ENCODE measurements at places on chromosomes 4 and X. TPM values are rescaled to one million over a fixed set of nuclear protein-coding genes. Genes with fewer than 3 reads are reported as not detected.
A peak's percentile ranks its signal among the peaks of the same experiment; 100 is the strongest.

GRCh38 chr4:147813109-147813773 is 81.4 kb downstream of the ARHGAP10 start:
- no peak for DNase-seq

ETDA gene
- not detected for total RNA-seq

KIAA1210 gene
- total RNA-seq: not detected

DNA sequence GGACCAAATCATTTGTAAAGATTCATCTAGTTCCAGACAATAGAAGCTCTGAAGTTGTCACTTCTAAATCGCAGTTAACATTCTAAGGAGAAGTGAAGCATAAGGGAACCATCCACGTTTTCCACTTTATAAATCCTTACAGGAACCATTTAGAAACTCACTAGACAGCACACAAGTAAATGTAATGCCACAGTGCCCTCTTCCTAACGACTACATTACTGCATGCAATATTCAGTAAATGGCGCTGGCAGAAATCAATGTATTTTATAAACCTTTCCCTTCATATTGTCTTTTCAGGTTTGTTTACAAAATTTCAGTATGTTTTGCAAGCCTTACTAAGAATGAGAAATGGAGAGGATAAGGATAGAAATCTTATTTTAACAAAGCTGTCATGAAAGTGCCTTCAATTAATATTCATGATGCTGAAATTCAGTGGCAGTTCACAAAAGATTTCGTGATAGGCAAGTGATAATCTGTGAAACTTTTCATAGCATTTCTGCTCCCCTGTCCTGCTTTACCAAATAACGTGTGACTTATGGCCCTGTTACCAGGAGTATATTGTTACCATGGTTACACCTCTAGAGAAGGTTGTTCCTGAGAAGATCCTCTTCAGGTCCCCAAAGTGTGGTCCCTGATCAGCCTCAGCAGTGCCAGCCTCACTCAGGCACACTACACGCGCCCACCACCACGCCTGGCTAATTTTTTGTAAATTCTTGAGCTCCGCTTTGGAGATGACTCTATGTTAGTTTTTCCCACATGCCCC is 54.2 kb downstream of the TMA16 start:
- no peak for DNase-seq

GAGE12D gene
- not detected for total RNA-seq

DNA sequence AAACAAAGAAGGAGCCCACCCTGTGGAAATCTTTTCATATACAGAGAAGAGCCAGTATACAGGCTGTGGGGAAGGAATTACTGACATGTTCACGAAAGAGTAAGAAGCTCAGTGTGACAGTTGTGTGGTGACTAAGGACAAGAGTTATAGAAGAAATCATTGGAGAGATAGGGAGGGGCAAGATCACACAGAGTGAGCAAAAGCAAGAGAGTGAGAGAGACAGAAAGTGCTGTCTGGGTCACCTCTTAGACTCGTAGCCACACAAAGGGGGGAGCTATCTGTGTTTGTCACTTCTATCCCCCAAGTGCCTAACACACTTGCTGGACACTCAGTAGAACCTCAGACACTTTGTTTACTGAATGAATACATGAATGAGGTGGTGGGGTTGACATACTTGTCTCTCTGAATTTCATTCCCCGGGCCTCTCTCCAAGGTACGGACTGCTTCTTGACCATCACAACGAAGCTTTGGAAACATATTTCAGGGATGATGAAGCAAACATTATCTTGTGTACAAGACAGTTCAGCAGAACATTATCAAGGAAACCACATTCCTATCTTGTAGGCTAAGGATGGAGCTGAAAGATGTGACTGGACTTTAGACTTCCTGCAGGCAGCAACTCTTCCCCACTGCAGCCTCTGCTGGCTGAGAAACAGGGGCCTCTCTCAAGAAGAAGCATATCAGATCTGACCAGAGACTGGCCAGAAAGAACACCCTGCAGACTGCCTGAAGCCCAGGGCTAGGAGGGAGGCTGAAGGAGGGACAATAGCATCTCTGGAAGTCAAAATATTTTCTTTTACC is 168.2 kb downstream of the AMELX start:
- no peak for DNase-seq

DNA sequence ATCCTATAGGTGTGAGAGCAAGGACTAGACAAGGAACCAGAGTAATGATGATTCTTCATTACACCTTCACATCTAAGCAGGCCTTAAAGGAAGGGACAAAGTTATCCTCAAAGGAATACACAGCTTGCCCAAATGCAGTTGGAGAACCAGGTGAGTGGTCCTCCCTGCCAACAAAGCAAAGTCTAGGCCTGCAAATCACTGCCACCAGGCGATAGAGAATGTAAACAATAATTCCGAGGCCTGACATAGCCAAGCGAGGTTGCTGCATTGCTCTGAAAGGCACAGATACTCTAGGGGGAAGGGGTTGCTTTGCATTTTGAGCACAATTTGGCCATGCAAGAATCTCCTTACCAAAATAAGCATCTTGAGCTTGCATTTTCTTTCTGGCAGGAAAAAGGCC is 178.2 kb upstream of the FAT1 start:
- no peak for DNase-seq

DNA sequence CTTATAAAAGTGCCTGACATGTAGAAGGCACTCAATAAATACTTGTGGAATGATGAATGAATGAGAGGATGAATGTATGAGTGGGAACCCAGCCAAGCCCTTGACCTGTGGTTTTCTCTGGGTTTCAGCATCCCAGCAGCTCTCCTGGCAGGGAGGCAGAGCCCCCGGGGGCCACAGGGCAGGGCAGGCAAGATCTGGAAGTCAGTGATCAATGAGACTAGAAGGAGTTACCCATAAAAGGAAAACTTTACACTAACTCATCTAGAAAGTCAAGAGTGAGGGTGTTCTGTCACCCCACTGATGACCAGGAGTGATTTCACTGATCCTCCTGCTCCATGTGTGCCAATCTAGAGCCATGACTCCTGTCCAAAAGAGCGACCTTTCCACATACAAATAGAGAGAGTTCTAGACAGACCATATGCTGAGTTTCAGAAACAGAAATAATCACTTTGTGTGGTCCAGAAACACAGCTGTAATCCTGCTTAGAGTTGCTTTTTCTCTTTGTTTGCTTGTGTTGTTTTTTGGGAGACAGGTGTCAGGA is 37.4 kb downstream of the MGARP start:
- no peak for DNase-seq

- DNase-seq: no peak
Measured at GRCh38 chr4:87532907-87533306, 3.7 kb upstream of the SPARCL1 start.

SMIM10 gene
- not detected for total RNA-seq

GCNA gene
- total RNA-seq: 11.4 TPM

FRAS1 gene
- not detected for total RNA-seq

CCSER1 gene
- total RNA-seq: 1.7 TPM

VEGFC gene
- total RNA-seq: not detected

GRCh38 chrX:7179446-7179845 is 31.5 kb upstream of the PUDP start:
- DNase-seq: no peak

PPARGC1A gene
- total RNA-seq: not detected

MAMLD1 gene
- total RNA-seq: 1.1 TPM

- peak; percentile 62 for DNase-seq
Measured at GRCh38 chr4:76067652-76068286, 6.7 kb upstream of the ART3 start.

- DNase-seq: no peak
Measured at GRCh38 chr4:166930464-166930863, 303.8 kb downstream of the SPOCK3 start.

DNA sequence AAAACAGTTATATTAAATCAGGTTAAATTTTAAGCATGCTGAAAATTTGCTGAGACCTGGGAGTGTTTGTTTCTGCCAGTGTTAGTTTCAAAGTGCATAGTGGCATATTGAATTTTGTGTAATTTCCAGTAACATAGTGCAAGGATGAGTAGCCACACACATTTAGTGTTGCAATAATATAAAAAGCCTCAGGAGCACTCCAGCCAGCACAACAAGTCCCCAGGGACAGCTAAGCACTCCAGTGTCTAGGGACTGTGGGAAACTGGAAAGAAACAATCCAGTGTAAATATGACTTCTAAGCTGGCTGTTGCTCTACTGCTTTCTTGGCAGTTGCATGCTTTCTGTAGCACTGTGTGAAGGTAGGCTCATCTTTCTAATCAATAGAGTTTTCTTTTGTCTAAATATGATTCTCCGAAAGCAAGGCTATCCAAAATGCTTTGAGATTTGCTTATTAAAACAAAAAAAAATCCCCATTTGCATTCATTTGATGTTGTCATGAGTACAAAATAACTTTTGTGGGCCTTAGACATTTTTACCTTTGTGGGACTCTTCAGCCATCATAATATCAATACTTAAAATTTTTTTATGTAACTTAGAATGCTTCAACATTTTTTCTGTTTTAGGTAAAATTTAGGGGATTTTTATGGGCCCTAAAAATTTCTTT is 24.2 kb upstream of the CXCL2 start:
- no peak for DNase-seq

NALF2 gene
- not detected for total RNA-seq

FATE1 gene
- not detected for total RNA-seq

DCAF4L1 gene
- 0.42 TPM for total RNA-seq

- DNase-seq: no peak
Measured at GRCh38 chr4:1209821-1210220, 37.4 kb upstream of the SPON2 start.

GRCh38 chrX:74521961-74522751 is 92.3 kb downstream of the RLIM start:
- DNase-seq: no peak

ATP8A1 gene
- 33.5 TPM for total RNA-seq

DNA sequence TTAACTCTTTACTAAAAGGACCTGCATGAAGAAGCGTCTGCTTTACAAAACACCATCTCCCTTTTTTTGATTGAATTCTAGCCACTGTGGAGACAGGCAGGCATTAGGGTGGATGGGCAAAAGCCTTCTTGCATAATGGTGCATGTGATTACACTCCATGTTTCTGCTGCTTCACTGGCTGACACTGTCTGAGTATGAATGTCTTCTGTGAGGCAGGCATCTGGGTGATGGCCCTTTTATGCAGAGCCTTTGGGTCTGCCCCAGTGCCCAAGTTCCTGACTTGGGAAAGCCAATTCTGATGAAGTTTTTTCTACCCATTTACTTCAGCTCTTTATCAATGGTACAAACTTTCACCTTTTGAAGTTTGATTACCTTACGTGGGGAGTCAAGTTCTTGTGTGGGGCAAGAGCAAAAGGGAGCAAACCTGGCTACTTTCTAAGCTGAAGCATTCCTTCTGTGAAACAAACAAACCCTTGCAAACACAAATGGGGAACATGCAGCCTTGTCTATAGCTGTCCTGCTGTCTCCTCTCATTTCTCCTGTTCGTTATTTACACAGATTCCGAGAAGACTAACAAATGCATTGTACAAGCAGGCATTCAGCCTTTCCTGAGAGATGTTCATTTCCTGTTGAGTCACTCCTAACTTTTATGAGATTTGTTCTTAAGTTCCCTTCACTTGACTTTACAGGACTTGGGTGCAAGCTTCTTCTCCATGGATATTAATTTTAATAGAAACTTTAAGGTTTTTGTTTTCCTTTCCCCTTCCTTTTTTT is 301.9 kb downstream of the TLL1 start:
- DNase-seq: no peak

DNA sequence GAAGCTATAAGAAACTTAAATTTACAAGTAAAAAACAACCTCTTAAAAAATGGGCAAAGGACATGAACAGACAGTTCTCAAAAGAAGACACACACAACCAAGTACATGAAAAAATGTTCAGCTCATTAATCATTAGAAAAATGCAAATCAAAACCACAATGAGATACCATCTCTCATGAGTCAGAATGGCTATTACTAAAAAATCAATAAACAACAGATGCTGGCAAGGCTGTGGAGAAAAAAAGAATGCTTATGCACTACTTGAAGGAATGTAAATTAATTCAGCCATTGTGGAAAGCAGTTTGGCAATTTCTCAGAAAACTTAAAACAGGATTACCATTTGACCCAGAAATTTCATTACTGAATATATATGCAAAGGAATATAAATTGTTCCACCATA is 666.3 kb upstream of the GRIA3 start:
- no peak for DNase-seq

- DNase-seq: no peak
Measured at GRCh38 chrX:119817130-119817690, 25.8 kb upstream of the RPL39 start.

BGN gene
- total RNA-seq: not detected
